ENCODE measurements at places on chromosomes 7 and 10.

DNA sequence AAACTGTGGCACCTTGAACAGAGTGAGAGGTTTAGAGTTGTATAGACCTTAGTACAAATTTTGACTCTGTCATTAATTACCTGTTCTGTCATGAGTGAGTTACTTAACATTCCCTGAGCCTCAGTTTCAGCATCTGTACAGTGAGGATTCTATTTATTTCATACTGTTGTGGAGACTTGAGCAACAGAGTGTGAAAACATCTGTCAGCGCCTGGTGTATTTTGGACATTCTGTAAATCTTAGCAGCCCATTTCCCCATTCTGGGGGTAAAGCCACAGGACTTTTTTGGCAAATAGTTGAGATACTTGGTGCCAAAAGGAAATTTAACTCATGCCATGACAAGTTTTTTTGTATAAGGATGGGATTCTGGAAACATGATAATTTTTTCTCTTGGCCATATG, 94.8 kb downstream of the AUTS2 start:
- no peak for DNase-seq

GRCh38 chr7:114310345-114311110, 104.1 kb upstream of the FOXP2 start:
- DNase-seq, result no peak

DNA sequence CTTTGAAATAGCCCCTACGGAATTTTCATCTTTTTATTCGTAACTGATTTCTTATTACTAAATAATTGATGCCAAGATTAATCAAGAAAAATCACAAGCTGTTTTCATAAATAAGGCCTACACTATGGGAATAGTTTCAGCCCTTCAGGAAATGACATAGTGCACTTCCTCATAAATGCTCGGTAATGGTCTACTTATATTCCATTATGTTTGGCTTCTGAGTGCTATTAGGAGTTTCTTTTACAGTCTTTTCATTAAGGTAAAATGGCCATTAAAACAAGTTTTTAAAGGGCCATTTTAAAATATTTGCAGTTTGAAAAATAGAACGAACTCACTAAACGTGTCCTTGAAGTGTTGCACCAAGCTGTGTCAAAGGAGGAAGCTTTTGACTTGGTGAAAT, 174.5 kb downstream of the DNAH11 start:
- no peak for DNase-seq

- DNase-seq, result no peak
Measured at GRCh38 chr10:804191-804781, 114.8 kb upstream of the DIP2C start.

- DNase-seq, result no peak
Measured at GRCh38 chr10:127302343-127302742, 106.0 kb upstream of the INSYN2A start.

DNA sequence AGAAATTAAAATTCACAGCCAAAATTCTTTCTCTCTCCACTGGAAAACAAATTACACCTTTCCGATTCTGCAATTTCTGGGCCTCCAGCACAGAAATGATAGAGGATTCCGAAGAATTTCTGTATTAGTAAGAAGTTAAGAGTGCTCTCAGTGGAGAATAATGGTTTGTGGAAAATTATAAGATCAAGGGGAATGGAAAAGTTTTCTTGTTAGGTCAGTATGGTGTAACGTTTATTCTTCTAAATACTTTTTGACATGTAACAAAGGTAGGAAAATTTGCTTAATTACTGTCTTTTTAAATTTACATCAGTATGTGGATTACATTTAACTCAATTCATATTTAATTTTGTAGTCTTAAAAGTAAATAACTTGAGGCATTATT, 288.3 kb upstream of the NFE2L3 start:
- DNase-seq, result no peak

DNA sequence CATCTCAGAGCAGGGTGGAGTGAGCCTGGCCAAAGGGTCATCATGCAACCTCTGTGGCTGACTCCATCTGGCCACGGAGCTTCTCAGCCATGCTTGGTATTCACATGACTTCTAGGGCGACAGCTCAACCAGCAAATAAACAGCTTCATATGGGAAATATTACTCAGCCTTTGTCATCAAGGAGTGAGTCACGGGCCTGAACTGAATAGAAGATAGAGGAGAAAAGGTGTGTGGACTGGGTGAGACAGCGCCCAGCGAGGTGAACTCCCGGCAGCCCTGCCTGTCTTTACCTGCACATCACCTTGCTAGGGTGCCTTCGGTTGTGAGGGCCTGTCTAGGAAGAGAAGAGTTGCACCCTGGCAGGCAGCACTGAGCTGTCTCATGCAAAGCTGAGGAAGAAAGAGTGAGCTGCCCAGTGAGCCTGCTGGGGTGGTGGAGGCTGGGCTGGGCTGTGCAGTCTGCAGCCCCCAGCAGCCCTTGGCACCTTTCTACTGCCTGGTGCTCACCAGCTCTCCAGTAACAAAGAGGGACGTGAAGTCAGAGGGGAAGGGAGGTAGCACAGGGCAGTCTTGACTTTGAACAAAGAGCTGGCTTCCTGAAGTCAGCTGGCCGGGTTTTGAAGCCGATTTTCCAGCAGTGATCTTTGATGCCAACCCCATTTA, 114.2 kb downstream of the EGFR start:
- no peak for DNase-seq

- no peak for DNase-seq
Measured at GRCh38 chr7:84578825-84579224, 384.2 kb upstream of the SEMA3A start.

DNA sequence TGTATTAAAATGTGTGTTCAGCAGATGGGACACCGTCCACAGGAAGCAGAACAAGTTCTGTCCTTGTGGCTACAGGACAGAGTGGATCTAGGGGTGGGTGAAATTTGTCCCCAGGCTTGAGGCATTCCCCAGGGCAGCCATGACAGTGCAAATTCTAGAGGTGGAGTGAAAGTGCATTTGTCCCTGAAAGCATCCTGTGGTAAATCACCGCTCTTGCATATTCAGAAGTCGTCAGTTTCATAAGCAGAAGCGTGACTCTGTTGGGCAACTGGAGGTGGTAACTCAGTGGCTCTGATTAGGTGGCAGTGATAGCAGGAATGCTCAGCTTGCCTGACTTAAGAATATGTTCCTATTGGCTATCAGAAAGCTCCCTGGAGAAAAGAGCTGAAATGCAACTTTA, 96.6 kb downstream of the SNX10 start:
- DNase-seq, result no peak

- DNase-seq, result no peak
Measured at GRCh38 chr10:46198516-46198915, 88.3 kb upstream of the ANTXRL start.

DNA sequence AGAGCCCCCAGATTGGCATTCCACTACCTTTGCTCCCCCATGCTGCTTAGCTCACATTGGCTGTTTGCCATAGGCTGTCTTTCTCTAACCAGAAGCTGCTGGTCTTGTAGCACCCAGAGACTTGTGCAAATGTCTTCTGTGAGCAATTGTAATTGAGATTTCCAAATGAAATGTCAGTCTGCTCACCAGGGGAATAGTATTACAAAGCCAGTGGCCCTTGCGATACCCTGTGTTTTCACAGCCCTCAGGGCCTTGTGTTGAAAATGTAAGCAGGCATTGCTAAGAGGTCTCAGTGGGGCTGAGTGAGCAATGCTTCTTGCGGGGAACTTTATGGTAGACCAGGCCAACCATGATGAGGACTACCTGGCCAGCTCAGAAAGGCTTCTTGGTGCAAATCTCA, 746.5 kb downstream of the LRMDA start:
- DNase-seq, result no peak

DNA sequence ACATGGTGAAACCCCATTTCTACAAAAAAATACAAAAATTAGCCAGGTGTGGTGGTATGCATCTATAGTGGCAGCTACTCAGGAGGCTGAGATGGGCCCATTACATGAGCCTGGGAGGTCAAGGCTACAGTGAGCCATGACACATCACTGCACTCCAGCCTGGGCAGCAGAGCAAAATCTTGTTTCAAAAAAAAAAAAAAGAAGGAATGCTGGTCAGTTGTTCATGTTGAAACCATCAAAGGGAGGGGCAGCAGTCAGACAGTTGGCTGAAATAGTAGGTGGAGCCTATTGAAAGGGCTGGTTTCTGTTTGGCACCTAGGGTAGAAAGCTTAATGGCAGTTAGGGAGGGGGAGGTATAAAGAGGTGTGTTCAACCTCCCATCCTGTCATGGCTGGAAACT, 323.0 kb downstream of the GALNT17 start:
- DNase-seq, result no peak

GRCh38 chr7:1514995-1515401, 10.8 kb upstream of the INTS1 start:
- DNase-seq, result no peak

GRCh38 chr10:95790982-95791381, 35.0 kb downstream of the ENTPD1 start:
- DNase-seq, result no peak

DNA sequence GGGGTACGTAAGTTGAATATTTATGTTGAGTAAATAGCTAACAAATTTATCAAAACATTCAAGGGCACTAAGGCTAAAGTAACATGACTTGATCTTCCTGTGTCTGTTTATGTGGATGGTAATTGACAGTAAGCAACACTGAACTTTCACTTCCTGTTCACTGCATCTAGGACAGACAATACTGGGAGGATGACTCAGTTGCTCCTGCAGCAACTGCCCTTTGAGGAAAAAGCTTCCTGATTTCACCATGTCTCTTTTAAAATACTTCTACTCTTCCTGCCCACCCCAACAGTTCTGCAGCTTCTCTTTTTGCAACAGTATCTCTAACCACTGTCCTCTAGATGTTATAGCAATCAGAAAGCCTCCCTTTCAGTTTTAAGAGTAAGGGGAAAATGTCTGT, 76.6 kb upstream of the HGF start:
- no peak for DNase-seq

DNA sequence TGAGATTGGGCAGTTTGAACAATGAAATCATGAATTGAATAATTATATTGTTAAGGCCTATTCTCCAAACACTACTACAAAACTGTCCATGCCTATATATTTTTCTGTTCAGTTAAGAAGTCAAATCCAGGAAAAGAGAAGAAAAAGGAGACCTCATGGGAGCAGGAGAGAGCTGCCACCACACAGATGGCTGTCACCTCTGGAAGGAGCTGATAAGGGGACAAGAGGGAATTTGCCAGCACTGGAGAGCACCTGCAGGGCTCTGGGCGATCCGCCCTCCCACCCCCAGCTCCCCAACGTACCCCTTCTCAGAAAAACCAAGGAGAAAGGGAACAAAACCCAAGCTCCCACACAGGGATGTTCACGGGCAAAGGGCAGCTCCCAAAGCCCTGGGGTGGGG, 227.8 kb downstream of the TNS3 start:
- DNase-seq, result no peak

DNA sequence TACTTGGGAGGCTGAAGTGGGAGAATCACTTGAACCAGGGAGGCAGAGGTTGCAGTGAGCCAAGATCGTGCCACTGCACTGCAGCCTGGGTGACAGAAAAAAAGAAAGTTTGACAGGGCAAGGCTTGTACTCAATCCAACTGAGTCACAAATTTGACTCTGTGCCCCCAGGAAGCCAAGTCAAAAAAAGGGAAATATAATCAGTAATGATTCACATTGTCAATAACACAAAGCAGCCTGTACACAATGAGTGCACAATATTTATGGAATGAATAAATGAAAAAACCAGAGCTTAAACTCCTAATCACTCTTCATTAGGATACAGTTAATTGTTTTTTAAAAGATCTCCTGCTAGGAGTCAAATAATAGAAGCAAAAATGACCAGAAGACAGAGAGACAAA, 6.4 kb downstream of the NAPEPLD start:
- DNase-seq, result no peak

- no peak for DNase-seq
Measured at GRCh38 chr10:99234791-99235657, 628 bp downstream of the HPSE2 start.

- no peak for DNase-seq
Measured at GRCh38 chr10:10056961-10057360, 960.7 kb upstream of the CELF2 start.

GRCh38 chr10:11169976-11170375, 152.3 kb downstream of the CELF2 start:
- no peak for DNase-seq

DNA sequence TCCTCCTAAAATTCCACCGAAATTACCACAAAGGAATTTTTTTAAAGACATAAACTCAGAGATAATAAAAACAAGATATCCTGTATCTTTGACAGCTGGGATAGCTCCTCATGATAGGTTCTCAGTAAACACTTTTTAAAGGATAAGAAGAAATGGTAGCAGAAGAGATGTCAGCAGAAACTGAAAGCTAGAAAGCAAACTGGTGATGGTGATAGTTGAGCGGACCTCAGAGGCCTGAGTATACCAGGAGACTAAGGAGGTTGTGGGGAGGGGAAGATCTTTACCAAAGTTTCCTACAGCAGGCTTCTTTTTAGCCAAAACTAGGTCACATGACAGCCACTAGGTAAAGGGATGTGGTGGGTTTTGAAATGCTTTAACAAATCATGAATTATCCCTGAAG, 22.5 kb downstream of the PCGF5 start:
- no peak for DNase-seq

DNA sequence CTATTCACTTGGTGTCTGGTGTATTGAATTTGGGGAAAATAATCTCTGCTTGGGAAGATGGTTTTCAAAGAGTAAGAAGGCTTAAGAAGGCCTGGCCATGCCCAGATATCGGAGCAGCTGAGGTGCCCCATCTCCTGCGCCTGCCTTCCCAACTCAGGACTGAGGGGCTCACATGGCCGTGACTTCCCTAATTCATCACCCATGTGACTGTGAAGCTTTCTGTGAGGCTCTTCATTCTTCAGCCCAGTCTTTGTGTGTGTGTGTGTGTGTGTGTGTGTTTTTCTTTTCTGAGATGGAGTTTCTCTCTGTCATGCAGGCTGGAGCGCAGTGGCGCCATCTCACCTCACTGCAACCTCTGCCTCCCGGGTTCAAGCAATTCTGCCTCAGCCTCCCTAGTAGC, 53.2 kb downstream of the PROSER2 start:
- DNase-seq, result no peak

DNA sequence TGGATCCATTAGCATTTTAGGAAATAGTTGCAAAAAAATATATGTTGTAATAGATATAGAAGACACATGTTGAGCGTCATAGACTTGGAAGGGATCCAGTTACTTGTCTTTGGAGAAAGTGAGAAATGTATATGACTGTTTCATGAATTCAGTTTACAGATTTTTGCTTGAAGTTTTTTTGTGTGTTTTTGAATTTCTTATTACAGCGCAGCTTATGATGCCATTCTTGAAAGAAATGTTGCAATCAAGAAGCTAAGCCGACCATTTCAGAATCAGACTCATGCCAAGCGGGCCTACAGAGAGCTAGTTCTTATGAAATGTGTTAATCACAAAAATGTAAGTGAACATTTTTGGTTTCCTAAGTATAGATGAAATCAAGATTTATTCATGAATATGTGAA, 98.2 kb downstream of the MAPK8 start:
- DNase-seq, result no peak

DNA sequence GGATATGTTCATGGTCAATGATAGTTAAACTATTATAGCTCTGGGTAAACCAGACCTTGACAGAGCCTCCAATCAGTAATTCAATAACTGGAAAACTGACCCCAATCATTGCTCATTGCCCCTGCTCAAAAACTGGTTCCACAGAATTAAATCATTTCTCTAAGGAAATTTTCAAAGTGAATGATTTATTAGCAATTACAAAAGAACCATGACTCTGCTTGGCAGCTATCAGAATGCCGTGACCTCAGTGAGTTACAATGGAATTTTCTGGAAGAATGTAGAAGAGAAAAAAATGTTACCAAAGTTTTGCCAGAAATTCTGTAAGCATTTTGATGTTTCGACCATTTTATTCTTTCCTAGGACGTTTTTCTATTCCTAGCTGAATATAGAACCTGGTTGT, 106.8 kb upstream of the APBB1IP start:
- no peak for DNase-seq

- no peak for DNase-seq
Measured at GRCh38 chr10:59538623-59539022, 171.0 kb downstream of the SLC16A9 start.

Data from activated CD8-positive, alpha-beta memory T cell treated with anti-CD3 and anti-CD28 coated beads for 4 hours (primary cell).